IPS DF 19.7 (cell line): ENCODE measurements at places on chromosomes 7 and 10.
A peak's percentile ranks its signal among the peaks of the same experiment; 100 is the strongest.

GRCh38 chr7:133079296-133079695, 2.6 kb downstream of the CHCHD3 start:
- DNase-seq, result no peak

GRCh38 chr10:6255548-6256061, 52.9 kb downstream of the PFKFB3 start:
- DNase-seq, result no peak

- DNase-seq, result no peak
Measured at GRCh38 chr10:48251525-48252353, 22.8 kb downstream of the FRMPD2 start.

- DNase-seq, result no peak
Measured at GRCh38 chr7:141381794-141382427, 169.3 kb upstream of the AGK start.

DNA sequence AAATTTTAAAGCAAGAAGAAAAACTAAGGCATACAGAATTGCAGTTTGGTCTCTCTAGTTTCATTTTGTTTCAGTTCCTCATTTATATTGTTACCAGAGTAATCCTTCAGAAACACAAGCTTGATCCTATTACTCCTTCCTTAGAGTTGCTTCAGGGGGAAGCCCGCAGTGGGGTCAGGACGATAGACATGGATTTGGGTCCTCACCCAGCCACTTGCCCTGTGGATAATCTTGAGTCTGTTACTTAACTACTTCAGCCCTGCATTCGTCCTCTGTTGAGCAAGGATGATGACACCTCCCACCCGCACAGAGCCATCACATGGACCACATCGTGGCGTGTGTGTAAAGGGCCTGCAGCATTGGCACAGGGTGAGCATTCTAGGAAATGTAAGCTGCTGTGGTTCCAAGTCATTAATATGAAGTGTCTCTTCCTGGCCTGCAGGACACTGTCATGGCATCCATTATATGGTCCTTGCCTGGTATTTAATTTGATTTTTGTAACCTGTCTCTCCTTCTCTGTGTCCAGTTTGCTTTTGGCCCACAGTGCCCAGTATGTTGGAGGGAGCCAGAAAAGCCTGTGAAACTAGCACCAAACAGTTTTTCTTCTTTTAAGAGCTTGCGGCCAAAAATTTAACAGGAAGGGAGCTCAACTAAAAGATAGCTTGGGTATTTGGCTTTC, 111.2 kb downstream of the EEPD1 start:
- DNase-seq, result no peak

GRCh38 chr7:153084278-153084677, 324.7 kb downstream of the ACTR3B start:
- no peak for DNase-seq

GRCh38 chr7:131511774-131512535, 44.5 kb downstream of the PODXL start:
- no peak for DNase-seq

GRCh38 chr10:91511549-91512330, 101.6 kb downstream of the HECTD2 start:
- no peak for DNase-seq

- DNase-seq, result no peak
Measured at GRCh38 chr7:82373926-82374635, 69.5 kb downstream of the CACNA2D1 start.

GRCh38 chr10:86904600-86904999, 52.8 kb downstream of the MMRN2 start:
- no peak for DNase-seq

- DNase-seq, result peak; percentile 23
Measured at GRCh38 chr10:96721207-96721572, 876 bp upstream of the PIK3AP1 start.

GRCh38 chr7:156897673-156898072, 4.7 kb upstream of the LMBR1 start:
- no peak for DNase-seq

GRCh38 chr10:126302826-126303665, 85.2 kb downstream of the ADAM12 start:
- DNase-seq, result no peak

DNA sequence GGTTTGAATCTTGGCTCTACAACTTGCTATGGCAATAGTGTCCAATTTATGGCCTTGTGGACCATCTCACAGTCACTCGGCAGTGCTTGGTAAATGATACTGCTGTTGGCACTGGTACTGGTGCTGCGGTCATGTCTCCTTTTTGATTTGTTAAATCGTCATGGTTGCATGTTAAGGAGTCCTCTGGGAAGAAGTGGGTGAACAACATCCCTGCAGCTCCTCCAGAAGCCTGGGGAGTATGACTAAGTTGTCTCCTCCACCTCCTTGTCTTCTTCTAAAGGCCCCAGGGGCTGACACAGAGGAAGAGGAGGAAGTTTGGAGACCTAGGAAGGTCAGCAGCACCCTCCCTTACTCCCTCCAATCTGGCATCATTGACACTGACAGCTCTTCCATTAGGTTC, 8.5 kb downstream of the ITPRIP start:
- DNase-seq, result no peak

DNA sequence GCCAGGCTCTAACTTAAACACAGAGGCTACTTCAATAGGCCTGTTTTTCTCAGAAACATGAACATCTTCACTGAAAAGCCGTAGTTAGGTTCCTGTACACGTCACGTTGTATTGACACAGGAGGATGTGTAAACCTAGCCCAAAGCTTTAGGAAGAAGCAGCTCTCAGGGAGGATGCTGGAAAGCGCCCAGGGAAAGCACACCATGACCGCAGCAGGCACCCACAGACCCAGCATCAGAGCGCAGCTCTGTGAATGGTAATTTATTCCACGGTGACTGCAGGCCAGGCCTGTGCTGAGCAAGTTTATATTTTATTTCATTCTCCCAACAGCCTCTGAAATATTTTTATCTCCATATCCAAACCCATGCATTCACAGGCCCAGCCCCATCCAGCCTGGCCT, 51.1 kb downstream of the ASB13 start:
- no peak for DNase-seq

- no peak for DNase-seq
Measured at GRCh38 chr7:152636441-152636840, 39.5 kb downstream of the XRCC2 start.

GRCh38 chr10:44925224-44925623, 14.1 kb downstream of the TMEM72 start:
- peak; percentile 68 for DNase-seq

- DNase-seq, result no peak
Measured at GRCh38 chr7:151808400-151809145, 68.3 kb downstream of the PRKAG2 start.

- no peak for DNase-seq
Measured at GRCh38 chr10:33253411-33253810, 81.1 kb downstream of the NRP1 start.

DNA sequence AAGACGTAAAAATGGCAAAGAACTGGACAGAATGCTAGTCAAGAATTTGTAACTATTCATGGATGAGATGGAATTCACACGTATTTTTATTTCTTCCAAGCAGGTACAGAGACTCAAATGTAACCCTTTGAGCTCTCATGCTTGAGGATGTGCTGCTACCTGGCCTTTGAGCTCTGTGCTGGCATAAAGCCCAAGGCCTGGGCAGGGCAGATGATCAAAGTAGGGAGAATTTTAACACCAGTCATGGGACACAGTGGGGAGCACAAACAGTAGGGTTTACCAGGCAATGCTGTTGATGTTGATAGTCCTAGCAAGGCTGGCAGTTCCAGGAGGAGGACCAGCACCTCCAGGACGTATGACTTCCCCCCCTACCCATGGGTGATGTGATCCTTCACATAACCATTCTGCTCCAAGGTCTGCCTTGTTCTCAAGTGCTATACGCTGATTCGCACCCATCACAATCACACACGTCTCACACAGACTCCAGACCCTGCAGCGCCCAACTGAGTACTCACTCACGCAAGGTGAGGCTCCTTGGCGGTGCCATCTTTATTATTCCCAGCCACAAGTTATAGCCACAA, 48.6 kb upstream of the DLG5 start:
- DNase-seq, result no peak

- DNase-seq, result no peak
Measured at GRCh38 chr7:27920281-27920946, 180.5 kb downstream of the TAX1BP1 start.
